ENCODE measurements at places on chromosomes 13 and 19.

GRCh38 chr19:51784922-51785690, 9.9 kb upstream of the FPR3 start:
- DNase-seq: peak; percentile 62
- no peak overlapping the region for H3K4me3 ChIP-seq
- H3K27me3 ChIP-seq: no peaks in the 10 kb centered on the region
- H3K27ac ChIP-seq: peak overlapping the region; percentile 52

DNA sequence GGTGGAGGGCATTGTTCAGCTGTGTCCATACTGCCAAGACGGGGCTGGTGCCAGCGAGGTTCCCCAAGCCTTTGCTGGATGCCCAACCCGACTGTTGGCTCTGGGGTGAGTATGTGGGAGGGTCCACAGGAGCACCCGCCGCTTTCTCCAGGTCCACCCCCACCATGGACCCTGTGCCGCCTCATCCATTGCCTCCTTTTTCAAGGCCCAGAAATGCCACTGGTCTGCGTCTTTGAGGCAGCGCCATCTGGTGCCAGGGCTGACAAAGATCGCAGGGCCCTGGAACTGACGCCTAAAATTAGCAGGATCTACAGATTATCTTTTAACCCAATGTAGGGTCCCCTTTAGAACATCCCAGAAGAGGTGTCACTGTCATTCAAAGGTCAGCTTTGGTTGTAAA, 34.6 kb downstream of the NFIX start:
- H3K4me3 ChIP-seq: no peak overlapping the region
- H3K4me1 ChIP-seq: peaks cover 97% of the 10 kb centered on the region
- no peak for DNase-seq
- no peaks in the 10 kb centered on the region for H3K36me3 ChIP-seq

GRCh38 chr13:99078017-99078771, 100.3 kb upstream of the DOCK9 start:
- H3K36me3 ChIP-seq: no peaks in the 10 kb centered on the region
- H3K27ac ChIP-seq: no peak overlapping the region
- H3K4me1 ChIP-seq: peaks cover 10% of the 10 kb centered on the region
- no peak overlapping the region for H3K4me3 ChIP-seq

- no peak overlapping the region for H3K4me3 ChIP-seq
- H3K27ac ChIP-seq: no peak overlapping the region
- no peak for DNase-seq
- no peaks in the 10 kb centered on the region for H3K4me1 ChIP-seq
Observed at GRCh38 chr13:31121379-31122140, 40.1 kb downstream of the HSPH1 start.

- no peak for DNase-seq
- no peaks in the 10 kb centered on the region for H3K36me3 ChIP-seq
- no peaks in the 10 kb centered on the region for H3K27me3 ChIP-seq
- no peak overlapping the region for H3K4me3 ChIP-seq
- no peaks in the 10 kb centered on the region for H3K4me1 ChIP-seq
- no peak overlapping the region for H3K27ac ChIP-seq
Observed at GRCh38 chr13:103078158-103078557, 11.9 kb upstream of the SLC10A2 start.

GRCh38 chr13:90531744-90532143, 815.7 kb upstream of the MIR17HG start:
- H3K36me3 ChIP-seq: no peaks in the 10 kb centered on the region
- no peaks in the 10 kb centered on the region for H3K27me3 ChIP-seq
- no peak overlapping the region for H3K27ac ChIP-seq

- no peak overlapping the region for H3K4me3 ChIP-seq
- DNase-seq: no peak
- H3K4me1 ChIP-seq: no peaks in the 10 kb centered on the region
- H3K27ac ChIP-seq: no peak overlapping the region
- no peaks in the 10 kb centered on the region for H3K27me3 ChIP-seq
Observed at GRCh38 chr13:44400736-44401135, 27.1 kb downstream of the SERP2 start.

DNA sequence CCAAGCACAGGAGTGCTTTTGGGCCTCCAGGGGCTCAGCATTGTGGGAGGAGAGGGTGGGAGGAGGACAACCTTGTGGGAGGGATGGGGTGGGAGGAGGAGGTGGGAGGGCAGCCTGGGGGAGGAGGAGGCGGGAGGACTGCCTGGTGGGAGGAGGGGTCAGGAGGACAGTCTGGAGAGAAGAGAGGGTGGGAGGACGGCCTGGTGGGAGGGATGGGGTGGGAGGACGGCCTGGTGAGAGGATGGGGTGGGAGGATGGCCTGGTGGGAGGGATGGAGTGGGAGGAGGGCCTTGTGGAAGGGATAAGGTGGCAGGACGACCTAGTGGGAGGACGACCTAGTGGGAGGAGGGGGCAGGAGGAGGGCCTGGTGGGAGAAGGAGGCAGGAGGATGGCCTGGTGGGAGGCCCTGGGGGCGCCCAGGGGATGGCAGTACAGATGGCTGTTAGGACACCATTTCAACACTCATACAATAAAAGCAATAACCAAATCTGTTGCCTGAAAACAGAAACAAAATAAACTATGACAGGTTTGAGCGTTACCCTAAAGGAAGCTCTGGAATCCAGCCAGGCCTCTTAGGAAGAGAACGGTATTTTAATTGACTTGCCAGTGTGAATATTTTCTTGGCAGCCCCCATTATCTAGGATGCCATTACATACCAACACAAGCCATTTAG, 63.7 kb downstream of the CRYL1 start:
- peak; percentile 60 for DNase-seq
- peak overlapping the region; percentile 43 for H3K27ac ChIP-seq
- H3K4me1 ChIP-seq: peaks cover 5% of the 10 kb centered on the region
- no peaks in the 10 kb centered on the region for H3K36me3 ChIP-seq
- H3K27me3 ChIP-seq: no peaks in the 10 kb centered on the region

GRCh38 chr13:21436582-21436981, 22.5 kb downstream of the ZDHHC20 start:
- H3K4me1 ChIP-seq: peaks cover 7% of the 10 kb centered on the region
- no peaks in the 10 kb centered on the region for H3K27me3 ChIP-seq
- no peak for DNase-seq

- H3K27ac ChIP-seq: no peak overlapping the region
- no peaks in the 10 kb centered on the region for H3K4me1 ChIP-seq
- peak; percentile 39 for DNase-seq
Observed at GRCh38 chr13:97124915-97125809, 97.0 kb upstream of the MBNL2 start.

GRCh38 chr19:52221831-52222375, 32.1 kb downstream of the PPP2R1A start:
- no peak overlapping the region for H3K4me3 ChIP-seq
- no peak overlapping the region for H3K27ac ChIP-seq
- peaks cover 84% of the 10 kb centered on the region for H3K36me3 ChIP-seq
- no peaks in the 10 kb centered on the region for H3K27me3 ChIP-seq
- DNase-seq: no peak
- no peaks in the 10 kb centered on the region for H3K4me1 ChIP-seq

DNA sequence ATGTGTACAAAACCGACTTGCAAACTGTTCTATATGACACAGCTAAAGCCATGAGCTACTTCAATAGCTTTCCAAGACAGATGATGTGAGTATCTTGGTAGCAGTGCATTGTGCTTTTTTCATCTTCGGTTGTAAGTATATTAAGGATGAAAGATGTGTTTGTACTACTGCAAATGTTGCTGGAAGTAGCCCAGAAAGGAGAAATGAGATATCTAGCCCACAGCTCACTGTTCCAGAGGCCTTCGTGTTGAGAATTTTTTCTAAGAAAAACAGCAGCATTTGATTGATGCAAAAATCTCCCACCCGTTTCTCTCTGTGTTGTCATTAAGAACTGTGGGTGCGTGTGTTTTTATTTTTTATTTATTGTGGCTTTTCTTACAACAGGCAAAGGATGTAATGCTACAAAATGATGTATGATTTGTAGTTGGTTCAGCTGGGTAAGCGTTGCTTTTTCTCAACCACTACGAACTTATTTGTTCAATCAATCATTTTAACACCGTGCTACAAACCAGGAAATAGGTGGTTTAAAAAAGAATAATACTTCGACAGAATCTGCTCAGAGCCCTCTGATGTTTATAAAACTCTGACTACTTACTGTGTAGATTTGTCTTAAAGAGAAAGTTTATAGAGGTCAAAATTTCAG, 41.6 kb upstream of the RFC3 start:
- H3K27me3 ChIP-seq: no peaks in the 10 kb centered on the region
- no peaks in the 10 kb centered on the region for H3K4me1 ChIP-seq
- no peak overlapping the region for H3K4me3 ChIP-seq
- DNase-seq: no peak

- no peak overlapping the region for H3K27ac ChIP-seq
- H3K4me3 ChIP-seq: no peak overlapping the region
- no peaks in the 10 kb centered on the region for H3K36me3 ChIP-seq
Observed at GRCh38 chr13:51557875-51558612, 26.2 kb upstream of the WDFY2 start.

DNA sequence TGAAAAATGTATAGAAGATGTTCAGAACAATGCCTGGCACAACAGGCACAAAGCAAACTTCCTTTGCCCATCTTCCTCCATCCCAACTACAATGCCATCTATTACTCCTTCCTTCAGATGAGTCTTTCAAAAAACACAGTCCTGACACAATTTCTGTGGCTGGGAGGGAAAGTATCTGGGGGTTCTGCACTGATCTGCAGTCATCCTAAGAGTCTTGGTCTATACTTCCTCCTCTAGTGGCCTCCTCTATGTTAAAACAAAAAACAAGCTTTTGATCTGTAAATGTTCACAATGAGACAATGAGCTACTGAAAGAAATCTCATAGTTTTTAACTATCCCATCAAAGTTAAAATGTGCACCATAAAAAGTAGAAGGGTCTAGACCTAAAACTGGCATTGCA, 44.8 kb downstream of the USP12 start:
- H3K27ac ChIP-seq: no peak overlapping the region
- H3K36me3 ChIP-seq: no peaks in the 10 kb centered on the region
- DNase-seq: no peak
- peaks cover 10% of the 10 kb centered on the region for H3K4me1 ChIP-seq

- peaks cover 9% of the 10 kb centered on the region for H3K4me1 ChIP-seq
- peaks cover 73% of the 10 kb centered on the region for H3K27me3 ChIP-seq
- H3K36me3 ChIP-seq: no peaks in the 10 kb centered on the region
- no peak for DNase-seq
Observed at GRCh38 chr13:52842441-52842840, 6.0 kb downstream of the PCDH8 start.

- H3K36me3 ChIP-seq: no peaks in the 10 kb centered on the region
- peak; percentile 46 for DNase-seq
- no peak overlapping the region for H3K27ac ChIP-seq
- peaks cover 20% of the 10 kb centered on the region for H3K27me3 ChIP-seq
Observed at GRCh38 chr19:35533822-35534392, 651 bp downstream of the GAPDHS start.

- H3K27me3 ChIP-seq: peaks cover 18% of the 10 kb centered on the region
- H3K27ac ChIP-seq: no peak overlapping the region
- DNase-seq: no peak
Observed at GRCh38 chr19:33686262-33686661, 64.5 kb downstream of the CHST8 start.

- DNase-seq: no peak
- no peak overlapping the region for H3K4me3 ChIP-seq
- no peaks in the 10 kb centered on the region for H3K27me3 ChIP-seq
- H3K27ac ChIP-seq: no peak overlapping the region
Observed at GRCh38 chr19:42531313-42531712, 3.0 kb upstream of the CEACAM1 start.

DNA sequence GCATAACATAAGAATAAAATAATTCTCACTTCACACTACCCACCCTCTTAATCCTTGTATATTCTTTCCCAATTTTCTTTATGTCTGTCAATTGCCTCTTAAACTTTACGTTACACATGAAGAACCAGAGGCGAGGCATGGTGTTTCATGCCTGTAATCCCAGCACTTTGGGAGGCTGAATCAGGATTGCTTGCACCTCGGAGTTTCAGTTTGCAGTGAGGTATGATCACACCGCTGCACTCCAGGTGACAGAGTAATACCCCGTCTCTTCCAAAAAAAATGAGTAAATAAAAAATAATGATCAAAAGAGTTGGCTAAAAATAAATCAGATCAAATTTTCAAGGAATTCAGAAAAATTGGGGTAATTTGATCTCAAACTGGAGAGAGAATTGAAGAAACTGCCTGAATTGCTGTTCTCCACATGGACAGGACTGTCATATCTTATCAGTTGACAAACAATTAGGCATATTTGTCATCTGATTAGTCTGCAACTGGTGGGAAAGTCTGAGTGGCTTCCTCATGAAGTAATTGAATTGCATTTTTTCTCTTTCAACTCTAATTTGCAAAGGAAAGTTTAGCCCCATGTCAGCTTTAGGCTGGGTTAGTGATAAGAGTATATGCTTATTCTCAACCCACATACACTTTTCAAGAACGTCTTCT, 302.9 kb downstream of the ITGBL1 start:
- DNase-seq: no peak
- H3K36me3 ChIP-seq: no peaks in the 10 kb centered on the region
- H3K27me3 ChIP-seq: no peaks in the 10 kb centered on the region
- H3K27ac ChIP-seq: no peak overlapping the region
- no peak overlapping the region for H3K4me3 ChIP-seq
- H3K4me1 ChIP-seq: no peaks in the 10 kb centered on the region

DNA sequence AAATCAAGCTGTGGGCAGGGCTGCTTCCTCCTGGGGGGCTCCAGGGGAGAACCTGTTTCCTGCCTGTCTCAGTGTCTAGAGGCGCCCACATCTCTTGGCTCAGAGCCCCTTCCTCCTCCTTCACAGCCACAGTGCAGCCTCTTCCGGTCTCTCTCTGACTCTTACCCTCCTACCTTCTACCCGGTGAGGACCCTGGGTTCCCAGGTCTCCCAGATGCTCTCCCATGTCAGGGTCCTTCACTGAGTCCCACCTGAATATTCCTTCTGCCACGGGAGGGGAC, 153.1 kb downstream of the KDM4B start:
- no peak for DNase-seq
- H3K27me3 ChIP-seq: no peaks in the 10 kb centered on the region
- H3K36me3 ChIP-seq: peaks cover 3% of the 10 kb centered on the region
- H3K4me3 ChIP-seq: no peak overlapping the region

Data from heart left ventricle (tissue), 16 donors.